ENCODE measurements at places on chromosomes 6 and 20.
A peak's percentile ranks its signal among the peaks of the same experiment; 100 is the strongest.

GRCh38 chr6:91575032-91575431 is 988.2 kb upstream of the MAP3K7 start:
- no peak for DNase-seq

- DNase-seq: no peak
Measured at GRCh38 chr20:14657266-14658005, 320.0 kb upstream of the FLRT3 start.

GRCh38 chr6:119343167-119343566 is 6.4 kb downstream of the MAN1A1 start:
- DNase-seq: no peak

- no peak for DNase-seq
Measured at GRCh38 chr6:36098920-36099647, 31.2 kb upstream of the MAPK13 start.

DNA sequence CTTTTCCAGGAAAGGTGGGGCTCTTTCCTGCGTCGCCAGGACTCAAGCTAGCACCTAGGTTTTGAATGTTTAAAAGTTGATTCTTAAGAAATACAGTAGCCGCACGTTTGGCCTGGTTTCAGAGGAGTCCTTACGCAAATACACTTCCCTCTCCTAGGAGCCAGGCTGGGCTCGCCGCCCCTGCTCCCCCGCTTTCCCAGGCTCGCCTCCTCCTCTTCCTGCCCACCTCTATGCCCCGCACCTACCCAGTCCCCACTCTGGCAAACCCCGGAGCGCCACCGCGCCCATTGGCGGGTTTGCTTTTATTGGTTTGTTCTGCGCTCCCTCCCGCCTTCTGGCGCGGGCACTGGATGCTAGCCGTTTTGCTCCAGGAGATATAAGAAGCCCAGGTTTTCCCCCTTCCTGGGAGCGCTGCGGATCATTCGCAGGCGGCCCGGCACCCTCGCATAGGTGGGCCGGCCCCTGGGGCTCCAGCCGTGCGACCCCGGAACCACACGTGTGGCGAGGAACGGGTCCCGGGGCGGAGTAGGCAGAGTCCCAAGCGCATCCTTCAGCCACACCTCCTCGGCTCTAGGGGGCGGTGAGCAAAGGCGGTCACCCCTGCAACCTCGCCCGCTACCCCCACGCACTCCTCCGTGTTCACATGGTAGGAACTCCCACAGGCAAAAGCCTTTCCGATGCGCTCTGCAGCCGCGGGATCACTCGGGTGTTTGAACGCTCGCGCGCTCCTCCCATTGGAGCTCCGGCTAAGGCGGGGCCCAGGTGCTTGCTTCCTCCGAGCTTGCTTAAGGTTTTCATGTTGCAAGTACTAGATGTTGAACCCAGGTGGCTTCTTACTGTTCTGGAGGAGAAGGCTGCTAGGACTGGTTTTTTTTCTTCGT is 119.0 kb downstream of the RTN4IP1 start:
- peak; percentile 83 for DNase-seq

- DNase-seq: no peak
Measured at GRCh38 chr6:21468461-21468860, 125.1 kb upstream of the SOX4 start.

DNA sequence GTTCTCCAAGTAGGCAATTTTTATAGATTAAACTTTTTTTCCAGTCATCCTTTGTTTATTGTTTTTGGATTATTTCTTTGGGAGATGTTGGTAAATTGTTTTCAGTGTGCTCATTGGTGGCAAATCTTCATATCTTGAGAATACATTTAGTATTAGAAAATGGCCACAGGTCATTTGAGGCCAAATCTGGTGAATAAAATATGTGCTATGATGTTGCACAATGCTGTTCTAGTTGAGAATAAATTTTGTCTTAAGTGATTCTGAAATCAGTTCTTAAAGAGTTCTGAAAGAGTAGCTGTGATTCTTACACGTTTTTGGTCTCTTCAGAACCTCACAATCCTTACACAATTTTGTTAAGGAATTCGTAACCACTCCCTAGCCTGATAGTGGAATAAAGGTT is 20.1 kb downstream of the CDKAL1 start:
- DNase-seq: no peak

DNA sequence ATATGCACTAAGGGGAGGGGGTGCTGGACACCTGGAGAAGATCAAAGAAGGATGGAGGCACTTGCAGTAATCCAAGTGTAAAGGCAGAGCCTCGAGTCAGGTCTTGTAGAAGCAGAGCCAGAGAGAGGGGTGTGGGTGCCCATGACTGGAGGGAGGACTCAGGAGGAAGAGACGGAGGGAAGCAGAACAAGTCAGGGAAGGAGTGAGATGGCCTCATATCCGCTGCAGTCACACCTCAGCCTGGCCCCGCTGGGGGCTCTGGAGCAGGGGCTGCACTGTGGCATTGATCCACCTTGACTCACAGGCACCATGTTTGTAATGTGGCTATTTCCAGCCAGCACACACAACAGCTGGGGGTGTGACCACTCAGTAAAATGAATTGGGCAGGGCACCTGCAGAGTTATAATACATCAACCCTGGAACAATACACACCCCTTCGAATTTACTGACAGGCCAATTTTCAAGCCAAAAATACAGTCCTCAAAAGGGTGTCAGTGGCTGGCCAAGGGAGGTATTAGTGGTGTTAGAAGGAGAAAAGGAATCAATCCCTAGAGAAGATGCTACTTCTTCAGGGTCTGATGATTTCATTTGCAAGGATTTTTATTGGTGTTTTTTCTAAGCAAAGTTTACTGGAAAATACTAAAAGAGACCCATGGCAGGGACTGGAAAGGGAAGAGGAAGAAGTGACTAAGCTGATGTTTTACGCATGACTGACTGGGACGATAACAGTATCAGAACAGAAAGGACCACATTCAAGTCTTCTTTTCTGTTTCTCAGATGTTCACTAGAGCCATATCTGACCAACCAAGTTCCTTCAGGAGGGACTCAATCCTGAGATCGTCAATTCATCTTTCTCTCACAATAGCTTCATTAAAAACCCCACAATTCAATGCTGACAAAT is 18.9 kb upstream of the NXT1 start:
- DNase-seq: no peak

GRCh38 chr6:133937909-133938308 is 15.1 kb upstream of the TBPL1 start:
- no peak for DNase-seq

DNA sequence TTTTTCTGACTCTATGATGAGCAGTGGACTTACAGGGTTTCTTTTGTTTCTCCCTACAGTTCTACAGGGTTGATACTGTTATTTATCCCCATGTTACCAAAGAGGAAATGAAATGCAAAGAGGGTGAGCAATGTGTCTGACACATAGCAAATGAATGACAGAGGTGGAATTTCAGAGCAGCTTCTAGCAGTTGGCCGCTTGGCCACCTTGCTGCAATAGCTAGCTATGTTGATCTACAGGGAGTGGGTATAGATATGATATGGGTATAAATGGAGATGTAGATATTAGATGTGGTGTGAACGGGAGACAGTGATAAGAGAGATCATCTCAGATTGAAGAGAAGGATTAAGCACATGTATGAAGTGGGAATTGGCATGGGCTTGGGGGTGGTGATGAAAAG is 10.9 kb upstream of the SLC22A3 start:
- DNase-seq: no peak

GRCh38 chr6:12017263-12017662 is 5.2 kb downstream of the HIVEP1 start:
- peak; percentile 43 for DNase-seq

DNA sequence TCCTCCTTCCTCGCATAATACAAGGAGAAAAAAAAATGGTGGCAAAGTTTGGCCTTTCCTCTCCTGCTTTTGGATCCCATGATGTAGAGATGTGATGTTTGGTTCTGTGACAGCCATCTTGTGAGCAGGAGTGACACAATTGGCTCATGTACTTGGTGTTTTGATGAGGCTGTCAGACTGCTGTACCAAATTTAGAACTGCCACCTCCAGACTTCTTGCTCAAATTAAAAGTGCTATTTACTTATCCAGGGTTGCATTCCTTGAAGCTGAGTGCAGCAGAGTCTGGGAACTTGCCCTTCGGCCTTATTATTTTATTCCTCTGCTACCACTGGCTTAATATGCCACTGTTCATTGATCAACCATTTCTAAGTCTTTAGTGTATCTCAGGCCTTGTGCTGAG is 21.9 kb downstream of the BCAS1 start:
- DNase-seq: no peak

GRCh38 chr20:53822534-53822933 is 228.9 kb upstream of the ZNF217 start:
- DNase-seq: no peak

DNA sequence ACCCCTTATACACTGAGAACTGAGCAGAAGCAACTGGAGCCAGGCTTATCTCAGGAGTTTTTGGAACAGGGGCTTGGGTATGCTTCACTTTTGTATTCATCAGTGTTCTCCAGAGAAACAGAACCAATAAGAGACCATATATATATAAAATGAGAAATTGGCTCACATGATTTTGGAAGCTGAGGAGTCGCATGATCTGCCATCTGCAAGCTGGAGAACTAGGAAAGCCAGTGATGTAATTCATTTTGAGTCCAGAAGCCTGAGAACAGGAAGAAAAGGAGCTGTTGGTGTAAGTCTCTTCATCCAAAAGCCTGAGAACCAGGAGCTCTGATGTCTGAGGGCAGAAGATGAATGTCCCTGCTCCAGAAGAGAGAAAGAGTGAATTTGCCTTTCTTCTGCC is 272.0 kb downstream of the SLC35F1 start:
- DNase-seq: no peak

DNA sequence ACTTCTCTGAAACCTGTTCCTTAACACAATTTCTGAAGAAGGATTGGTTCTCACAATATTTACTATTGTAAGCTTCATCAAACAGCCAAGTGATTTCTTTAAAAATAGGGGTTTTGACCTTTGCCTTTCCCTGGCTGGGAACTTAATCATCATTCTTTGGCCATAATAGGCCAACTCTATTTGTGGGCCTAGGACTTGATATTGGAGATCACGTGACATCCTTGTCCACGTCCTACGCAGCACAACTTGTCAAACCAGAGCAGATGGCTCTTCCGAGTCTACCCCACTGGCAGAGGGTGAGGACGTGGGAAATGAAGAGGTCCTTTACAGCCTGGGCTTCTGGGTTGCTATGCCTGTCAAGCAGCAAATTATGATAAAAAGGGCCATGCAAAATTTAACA is 1030.6 kb downstream of the KIF16B start:
- no peak for DNase-seq

DNA sequence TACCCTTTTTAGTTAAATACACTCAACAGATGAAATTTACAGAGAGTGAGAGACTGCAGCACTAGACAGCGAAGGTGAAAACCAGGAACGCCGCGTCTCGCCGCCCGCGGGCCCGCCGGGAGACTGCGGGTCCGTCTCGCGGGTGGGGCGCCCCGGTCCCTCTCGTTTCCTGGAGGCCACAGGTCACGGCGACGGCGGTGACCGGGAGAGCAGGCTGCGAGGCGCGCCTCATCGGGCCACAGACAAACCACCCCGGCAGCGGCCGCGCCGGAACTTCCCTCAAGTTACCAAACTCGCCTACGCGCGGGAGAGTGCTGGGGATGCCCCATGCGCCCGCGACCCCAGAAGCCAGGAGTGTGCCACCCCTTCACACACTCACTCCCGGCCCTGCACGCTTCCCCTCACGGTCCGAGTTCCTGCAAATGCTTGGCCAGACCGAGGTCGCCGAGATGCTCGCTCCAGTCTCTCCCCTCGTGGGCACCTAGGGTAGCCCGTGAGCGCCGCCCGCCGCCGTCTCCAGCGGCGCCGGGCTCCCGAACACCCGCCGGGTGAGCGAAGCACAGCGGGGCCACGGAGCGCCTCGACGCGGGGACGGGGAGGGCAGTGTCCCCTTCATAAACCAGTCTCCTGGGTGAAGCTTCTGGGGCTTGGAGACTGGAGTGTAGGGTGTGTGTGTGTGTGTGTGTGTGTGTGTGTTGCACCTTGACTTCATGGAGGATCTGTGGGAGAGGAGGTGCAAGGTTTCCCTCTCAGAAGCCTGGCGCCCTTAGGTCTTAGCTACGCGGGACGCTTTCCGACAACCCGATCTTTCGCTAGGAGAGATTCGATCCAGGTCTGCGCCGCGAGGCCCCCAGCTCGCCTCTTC is 1.4 kb downstream of the BACH2 start:
- peak; percentile 86 for DNase-seq

GRCh38 chr6:36121787-36122494 is 8.4 kb upstream of the MAPK13 start:
- DNase-seq: no peak

- no peak for DNase-seq
Measured at GRCh38 chr20:59645761-59646171, 41.4 kb downstream of the PHACTR3 start.

DNA sequence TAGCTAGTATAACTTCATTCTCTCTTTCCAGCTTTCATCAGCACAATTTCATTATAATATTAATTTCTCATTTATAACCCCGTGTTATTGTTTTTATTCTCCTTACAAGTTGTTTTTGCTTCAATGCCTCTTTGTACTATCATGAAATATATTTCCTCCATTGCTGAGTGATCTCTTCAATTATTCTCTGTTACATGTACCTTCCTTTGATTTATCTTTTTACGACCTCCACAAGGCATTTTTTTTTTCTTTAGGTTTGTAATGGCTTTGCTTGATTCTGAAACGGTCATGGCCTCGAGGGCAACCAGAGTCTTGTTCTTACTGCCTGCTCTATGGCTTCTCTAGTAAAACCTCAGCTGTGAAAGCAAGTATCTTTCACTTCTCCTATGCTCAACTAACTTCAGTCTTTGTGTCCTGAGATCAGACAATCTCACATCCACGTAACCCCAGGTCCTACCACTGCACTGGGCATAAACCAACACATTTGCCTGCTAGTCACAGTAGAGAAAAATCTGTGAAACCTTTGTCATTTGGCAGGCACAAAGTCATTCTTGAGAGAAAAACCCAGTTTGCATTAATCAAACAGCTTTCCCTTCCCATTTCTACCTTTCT is 119.9 kb downstream of the UST start:
- no peak for DNase-seq

DNA sequence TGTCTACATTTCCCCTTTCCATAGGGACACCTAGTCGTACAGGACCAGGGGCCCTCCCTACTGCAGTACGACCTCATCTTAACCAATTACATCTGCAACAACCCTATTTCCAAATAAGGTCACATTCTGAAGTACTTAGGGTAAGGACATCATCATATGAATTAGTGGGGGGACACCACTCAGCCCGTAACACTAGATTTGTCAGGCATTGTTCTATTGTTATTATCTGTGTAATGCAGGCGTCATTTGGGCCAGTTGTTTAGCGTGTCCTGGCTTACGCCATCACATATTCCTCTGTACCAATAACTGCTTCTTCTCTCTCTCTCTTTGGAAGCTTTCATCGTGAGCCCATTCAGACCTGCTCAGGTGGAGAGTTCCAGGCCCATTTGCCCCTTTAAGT is 89.3 kb downstream of the CAP2 start:
- DNase-seq: no peak

DNA sequence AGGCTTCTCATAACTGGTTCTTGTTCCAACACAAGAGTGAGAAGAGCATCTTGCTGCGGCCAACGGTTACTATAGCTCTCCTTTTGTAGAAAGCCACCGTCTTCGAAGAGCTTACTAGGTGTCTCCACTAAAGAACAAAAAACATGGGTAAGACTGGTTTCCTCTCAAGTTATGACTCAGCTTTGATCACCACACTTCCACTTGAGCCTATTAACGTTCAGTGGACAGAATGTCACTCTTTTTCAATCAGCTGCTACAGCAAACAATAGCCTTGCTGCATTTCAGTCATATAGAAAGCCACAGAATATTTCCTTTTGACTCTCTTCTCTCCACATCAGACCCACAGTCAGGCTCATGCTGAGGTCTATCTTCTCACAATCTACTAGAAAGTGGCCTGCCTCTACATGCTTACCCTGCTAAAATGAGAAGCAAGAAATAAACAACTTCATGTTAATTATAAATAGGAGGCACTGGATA is 243.5 kb upstream of the PREP start:
- DNase-seq: no peak

Data from activated T-cell treated with anti-CD3 and anti-CD28 coated beads, Interleukin-2, amount 50 U/mL, for 48 hours (primary cell).